ENCODE measurements at places on chromosomes 7 and 10. TPM values are rescaled to one million over a fixed set of nuclear protein-coding genes. Genes with fewer than 3 reads are reported as not detected.

Gene ZPBP
- not detected for total RNA-seq

DNA sequence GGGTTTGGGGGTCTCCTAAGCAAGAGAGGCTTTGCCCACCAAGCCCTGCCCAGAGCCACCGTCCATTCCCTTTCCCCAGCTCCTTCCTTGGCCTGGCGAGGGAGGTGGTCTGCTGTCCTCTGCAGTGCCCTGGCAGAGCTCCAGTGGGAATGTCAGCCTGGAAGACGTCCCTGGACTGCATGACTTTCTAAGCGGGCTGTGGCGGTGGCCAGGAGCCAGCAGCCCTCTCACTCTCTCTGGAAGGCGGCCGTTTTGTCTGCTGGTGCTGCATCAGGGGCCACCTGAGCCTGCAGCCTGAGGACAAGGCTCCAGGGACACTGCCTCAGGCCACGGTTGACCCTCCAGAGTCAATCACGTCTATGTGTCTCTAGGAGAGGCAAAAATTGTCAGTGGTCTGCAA is 271.0 kb downstream of the SKAP2 start:
- H3K36me3 ChIP-seq: no peaks in the 10 kb centered on the region
- H3K4me1 ChIP-seq: no peaks in the 10 kb centered on the region
- DNase-seq: no peak
- no peak overlapping the region for H3K27ac ChIP-seq
- H3K4me3 ChIP-seq: no peak overlapping the region

- H3K4me1 ChIP-seq: peaks cover 62% of the 10 kb centered on the region
- peak overlapping the region; percentile 89 for H3K27ac ChIP-seq
- H3K36me3 ChIP-seq: peaks cover 12% of the 10 kb centered on the region
- H3K4me3 ChIP-seq: no peak overlapping the region
- H3K27me3 ChIP-seq: no peaks in the 10 kb centered on the region
- no peak for DNase-seq
Observed at GRCh38 chr10:44972874-44973306, 5.7 kb downstream of the DEPP1 start.

DNA sequence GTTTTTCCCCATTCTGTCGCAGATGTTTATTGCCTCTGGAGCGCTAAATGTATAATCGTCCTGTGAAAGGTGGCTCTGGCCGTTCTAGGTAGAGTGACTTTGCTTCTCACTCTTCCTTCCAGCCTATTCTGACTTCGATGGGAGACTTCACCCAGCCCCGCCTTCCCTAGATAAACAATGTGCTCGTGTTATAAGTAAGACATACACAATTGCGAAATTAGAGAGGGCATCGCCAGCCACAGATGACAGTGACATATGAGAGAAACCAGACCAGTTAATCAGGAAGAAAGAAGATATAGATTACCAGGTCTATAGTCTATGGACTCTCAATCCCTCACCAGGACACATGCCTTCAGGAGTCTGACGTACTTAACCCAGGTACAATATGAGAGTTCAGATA is 1050.5 kb upstream of the AUTS2 start:
- H3K27ac ChIP-seq: no peak overlapping the region
- no peak overlapping the region for H3K4me3 ChIP-seq
- H3K4me1 ChIP-seq: no peaks in the 10 kb centered on the region
- DNase-seq: no peak
- H3K36me3 ChIP-seq: no peaks in the 10 kb centered on the region

Gene CYP26C1
- not detected for total RNA-seq

Gene LRRN3
- total RNA-seq: 0.42 TPM

Measured in gastrocnemius medialis (tissue), 4 donors.